Spleen (tissue), 13 donors: ENCODE measurements at places on chromosomes 2 and 18. TPM values are rescaled to one million over a fixed set of nuclear protein-coding genes. Genes with fewer than 3 reads are reported as not detected.

REEP1 gene
- polyA plus RNA-seq = 1.5 TPM

SERPINB13 gene
- polyA plus RNA-seq = 0.16 TPM

SGPP2 gene
- 0.27 TPM for polyA plus RNA-seq

KCNS3 gene
- 0.41 TPM for polyA plus RNA-seq

DNA sequence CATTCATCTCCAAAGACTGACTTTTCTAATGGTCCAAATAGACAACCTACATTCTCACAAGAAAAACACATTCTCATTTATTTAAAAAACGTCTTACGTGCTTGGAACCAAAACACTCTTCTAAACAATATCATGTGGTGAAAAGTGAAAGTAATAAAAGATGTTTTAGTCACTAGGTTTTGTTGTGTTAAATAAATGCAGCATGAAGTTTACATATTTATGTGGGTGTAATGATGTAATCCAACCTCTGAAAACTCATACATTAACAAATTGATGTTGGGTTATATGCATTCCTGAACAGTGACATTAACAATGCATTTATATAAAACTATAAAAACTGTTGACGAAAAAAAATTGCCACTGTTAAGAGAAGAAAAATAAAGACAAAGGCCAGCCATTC lies 55.1 kb upstream of the ACVR2A start:
- DNase-seq = no peak

DNA sequence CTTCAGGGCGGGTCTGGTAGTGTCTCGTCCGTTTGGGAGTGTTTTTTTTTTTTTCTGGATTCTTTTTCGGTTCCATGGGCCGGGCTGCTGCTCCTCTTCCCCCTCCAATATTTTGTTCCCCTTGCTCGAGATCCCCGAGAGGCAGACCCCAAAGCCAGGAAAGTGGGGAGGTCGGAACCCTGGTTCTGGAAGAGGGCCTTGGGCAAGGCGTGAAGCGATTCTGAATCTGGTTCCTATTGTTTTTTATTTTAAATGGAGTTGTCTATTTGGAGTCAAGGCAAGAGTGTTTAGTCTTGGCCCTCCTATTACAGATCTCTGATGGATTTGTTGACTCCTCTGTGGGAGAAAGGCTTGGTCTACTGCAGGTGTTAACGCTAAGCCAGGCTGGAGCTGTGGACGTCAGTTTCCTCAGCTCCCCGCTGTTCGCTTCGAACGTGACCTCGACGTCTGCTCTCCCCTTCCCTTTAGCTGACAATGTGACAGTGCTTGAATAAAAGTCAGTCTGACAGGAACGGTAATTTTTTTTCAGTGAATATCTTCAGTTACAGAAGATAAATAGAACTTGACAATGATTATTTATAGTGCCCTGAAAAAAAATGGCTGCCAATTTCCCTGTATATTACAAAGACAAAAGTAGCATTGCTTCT lies 683 bp upstream of the DNAJC27 start:
- DNase-seq = peak; percentile 81

DNA sequence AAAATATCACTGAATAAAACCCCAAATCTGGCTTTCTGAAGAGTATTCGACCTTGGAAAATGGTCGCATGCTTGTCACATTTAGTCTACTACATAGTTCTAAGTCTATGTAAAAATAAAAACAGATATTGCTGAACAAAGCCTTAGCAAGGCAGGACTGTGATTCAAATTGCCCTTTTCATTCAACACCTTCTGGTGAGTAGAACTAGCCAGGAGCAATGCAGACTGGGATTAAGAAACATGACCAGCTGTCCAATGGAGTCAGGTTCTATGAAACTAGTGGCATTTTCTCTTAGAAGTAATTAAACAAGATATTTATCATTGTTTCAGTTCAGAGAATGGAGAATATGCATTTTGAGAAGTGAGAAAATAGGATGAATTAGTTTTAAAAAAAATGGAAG lies 1260.5 kb upstream of the ACVR2A start:
- DNase-seq = no peak

DNA sequence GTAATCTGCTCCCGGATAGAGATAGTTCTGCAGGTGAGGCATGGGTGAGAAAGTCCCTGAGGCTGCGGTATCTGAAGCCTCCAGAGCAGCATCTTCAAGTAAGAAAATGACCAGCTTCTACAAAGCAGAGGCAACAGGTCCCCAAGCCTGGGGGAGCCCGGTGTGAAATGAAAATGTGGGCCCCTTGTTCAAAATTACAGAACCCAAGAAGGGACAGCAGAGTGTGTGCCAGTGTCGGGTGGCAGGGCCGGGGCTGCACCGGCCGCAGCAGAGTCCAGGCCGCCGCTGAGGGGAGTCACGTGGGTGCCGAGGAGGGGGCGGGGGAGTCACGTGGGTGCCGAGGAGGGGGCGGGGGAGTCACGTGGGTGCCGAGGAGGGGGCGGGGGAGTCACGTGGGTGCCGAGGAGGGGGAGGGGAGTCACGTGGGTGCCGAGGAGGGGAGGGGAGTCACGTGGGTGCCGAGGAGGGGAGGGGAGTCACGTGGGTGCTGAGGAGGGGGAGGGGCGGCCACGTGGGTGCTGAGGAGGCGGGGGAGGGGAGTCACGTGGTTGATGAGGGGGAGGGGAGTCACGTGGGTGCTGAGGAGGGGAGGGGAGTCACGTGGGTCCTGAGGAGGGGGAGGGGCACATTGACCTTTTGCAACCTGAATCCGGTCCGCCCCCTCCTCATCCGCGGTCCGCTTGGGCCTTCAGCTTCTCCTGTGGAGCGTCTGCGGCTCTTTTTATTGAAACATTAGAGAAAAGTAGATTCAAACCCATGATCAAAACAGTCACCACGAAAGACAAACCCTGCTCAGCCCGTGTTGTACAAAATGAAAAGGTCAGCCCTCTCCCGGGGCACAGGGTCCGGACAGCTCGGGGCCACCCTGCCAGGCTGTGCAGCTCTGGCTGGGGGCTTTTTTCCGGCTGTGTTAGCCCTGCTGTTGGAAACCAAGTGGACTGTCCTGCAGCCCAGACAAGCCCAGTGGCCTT lies 10.4 kb downstream of the COLEC11 start:
- peak; percentile 81 for DNase-seq

- no peak for DNase-seq
Observed at GRCh38 chr2:42777883-42778805, 14.2 kb upstream of the OXER1 start.

DNA sequence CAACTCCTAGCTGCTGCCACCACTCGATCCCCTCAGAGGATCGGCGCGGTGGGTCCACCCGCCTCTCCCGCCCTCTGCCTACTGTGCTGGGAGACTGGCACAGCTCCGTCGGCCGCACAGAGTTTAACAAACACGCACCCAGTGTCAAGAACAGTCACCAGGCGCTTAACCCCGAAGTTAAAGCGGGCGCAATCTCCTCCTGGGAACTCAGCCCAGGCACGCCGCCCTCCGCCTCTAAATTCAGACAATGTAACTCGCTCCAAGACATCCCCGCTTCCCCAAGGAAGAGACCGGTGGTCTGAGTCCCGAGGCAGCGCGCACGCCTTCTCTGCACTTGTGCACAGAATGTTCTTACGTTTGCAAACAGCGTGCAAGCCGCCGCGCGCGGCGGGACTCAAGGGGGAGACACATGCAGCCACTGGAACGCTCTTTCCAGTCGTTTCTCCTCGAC lies 533 bp downstream of the CXCR4 start:
- DNase-seq = peak; percentile 92

DNA sequence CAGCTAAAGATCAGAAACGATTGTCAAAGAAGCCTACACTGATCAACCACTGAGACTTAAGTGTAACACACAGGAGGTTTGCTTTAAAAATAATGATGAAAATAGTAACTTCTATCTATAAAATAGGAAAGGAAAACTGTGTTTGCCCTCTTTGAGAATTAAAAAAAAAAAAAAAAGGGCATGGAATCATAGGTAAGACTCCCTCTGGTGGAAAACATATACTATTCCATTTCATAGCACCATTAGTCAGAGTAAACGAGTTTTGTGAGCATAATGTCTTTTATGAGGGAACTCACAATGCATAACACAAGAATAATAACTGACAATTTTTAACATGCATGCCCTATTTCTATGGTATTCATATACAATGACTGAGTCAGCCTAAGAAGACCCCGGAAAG lies 36.3 kb downstream of the SLC35F5 start:
- no peak for DNase-seq
